NCI-H2081 treated with DMSO at 0.1 percent for 48 hours (cell line): ENCODE measurements at places on chromosomes 16 and 17.

DNA sequence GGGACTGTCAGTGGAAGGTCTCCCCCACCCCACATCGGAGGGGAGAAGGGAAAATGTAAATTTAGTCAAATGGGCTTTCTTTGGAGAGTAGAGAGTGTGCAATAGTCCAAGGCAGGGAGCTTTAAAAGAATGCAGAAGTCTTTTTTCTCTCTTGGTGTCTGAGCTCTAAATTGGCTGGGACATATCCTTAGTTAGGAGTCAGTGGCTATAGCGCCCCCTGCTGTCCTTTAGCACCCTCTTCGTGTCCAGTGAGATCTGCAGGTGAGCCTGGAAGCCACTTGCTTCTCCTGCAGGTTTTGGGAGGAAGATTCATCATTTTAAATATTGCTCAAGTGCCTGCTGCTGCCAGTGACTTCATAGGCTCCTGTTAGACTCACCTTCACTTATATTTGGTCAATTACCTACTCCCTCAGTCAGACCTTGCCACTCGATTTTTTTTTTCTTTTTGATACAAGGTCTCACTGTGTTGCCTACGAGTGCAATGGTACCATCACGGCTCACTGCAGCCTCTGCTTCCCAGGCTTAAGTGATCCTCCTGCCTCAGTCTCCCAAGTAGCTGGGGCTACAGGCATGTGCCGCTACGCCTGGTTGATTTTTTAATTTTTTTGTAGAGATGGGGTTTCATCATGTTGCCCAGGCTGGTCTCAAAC, 174.8 kb downstream of the PRKCB start:
- no peak for DNase-seq

DNA sequence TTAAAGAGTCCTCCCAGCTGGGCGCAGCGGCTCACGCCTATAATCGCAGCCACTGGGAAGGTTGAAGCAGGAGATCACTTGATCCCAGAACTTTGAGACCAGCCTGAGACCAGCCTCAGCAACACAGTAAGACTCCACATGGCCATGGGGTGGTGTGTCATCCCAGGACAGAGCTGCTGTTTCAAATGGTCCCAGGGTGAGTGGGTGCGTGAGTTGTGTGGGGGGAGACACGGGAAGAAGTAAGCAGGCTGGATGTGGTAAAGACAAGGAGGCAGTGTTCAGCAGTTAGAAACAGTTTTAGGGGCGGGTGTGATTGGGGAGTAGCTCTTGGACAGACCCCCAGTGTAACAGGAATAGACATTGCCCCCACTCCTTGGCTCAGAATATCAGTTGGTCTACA, 3.8 kb downstream of the SHPK start:
- no peak for DNase-seq

DNA sequence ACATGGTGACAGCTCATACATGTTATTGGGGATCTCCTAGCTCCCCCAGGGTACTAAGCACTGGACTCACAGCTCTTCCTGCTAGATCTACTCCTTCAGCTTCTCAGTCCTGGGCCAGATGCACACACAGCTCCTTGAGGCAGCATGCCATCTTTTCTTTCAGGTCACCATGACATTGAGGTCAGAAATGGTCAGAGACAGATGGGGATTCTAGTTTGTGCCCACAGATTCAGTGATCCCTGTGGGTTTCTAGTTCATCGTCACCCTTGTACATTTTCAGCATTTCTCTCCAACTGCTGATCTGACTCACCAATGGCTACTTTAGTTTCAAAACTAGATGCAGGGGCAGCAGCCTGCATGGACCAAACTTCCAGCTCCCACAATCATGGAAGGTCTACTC, 560.7 kb upstream of the PSMD7 start:
- no peak for DNase-seq

- no peak for DNase-seq
Measured at GRCh38 chr17:19987897-19988296, 10.3 kb upstream of the AKAP10 start.

DNA sequence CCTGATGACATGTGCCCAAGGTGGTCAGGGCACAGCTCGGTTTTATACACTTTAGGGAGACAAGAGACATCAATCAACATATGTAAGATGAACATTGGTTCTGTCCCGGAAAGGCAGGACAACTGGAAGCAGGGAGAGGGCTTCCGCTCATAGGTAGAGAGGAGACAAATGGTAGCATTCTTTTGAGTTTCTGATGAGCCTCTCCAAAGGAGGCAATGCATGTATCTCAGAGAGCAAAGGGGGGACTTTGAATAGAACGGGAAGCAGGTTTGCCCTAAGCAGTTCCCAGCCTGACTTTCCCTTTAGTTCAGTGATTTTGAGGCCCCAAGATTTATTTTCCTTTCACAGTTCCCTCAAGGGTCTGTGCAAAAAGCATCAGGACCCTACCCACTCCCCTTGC, 172.4 kb upstream of the TNRC6C start:
- no peak for DNase-seq

DNA sequence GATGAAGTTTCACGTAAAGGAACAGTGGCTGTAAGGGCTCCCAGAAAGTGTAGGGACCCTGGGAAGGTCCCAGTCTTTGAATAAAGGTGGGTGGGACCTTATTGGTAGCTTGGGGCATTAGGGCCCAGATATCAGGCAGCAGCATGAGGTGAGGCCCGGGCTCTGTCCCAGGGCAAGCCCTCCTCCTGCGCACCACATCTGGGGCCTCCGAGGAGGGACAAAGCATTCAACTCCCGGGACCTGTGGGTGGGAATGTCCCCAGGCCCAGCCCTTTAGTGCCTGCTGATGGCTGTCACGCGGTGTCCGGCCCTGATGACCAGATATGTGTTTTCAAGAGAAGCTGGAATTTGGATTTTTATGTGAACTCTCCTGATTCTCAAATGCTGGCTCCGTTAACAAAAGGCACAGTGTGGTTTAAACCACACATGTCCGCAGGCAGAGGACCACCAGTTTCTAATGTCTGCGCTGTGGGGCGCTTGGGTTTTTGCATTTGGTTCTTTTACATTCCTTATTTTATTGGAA, 30.4 kb downstream of the RAI1 start:
- no peak for DNase-seq
